ENCODE measurements at places on chromosomes 12 and 14. TPM values are rescaled to one million over a fixed set of nuclear protein-coding genes. Genes with fewer than 3 reads are reported as not detected.

The SALL2 gene
- total RNA-seq = 2.5 TPM

The C14orf132 gene
- 0.70 TPM for total RNA-seq

The GLT1D1 gene
- not detected for total RNA-seq

The ARMH4 gene
- not detected for total RNA-seq

The SFSWAP gene
- total RNA-seq = 122 TPM
